ENCODE measurements at places on chromosomes 6 and 20. TPM values are rescaled to one million over a fixed set of nuclear protein-coding genes. Genes with fewer than 3 reads are reported as not detected.

DNA sequence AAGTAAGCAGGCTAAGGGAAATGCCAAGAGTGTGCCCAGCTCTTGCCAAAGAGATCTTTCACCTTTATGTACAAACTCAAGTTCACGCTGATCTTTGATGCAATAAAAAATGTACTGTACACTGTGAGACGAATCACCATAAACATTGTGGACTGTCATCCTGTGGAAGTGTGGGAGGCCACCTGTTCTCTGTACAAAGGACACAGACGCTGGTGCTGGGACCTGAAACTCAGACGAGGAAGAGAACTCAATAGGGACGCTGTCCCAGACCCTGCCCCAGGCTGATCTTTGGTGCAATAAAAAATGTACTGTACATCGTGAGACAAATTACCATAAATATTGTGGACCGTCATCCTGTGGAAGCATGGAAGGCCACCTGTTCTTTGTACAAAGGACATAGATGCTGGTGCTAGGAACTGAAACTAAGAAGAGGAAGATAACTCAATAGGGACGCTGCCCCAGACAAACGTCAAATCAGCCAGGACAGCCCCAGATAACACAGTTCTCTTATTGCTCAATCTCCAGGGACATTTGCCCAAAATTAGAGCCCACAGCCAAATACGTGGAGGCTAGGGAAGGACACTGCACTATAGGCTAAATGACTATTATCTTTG is 312.7 kb upstream of the SGK1 start:
- no peak overlapping the region for H3K27ac ChIP-seq
- DNase-seq = no peak
- H3K27me3 ChIP-seq = no peaks in the 10 kb centered on the region

SLC26A8 gene
- total RNA-seq = not detected

- H3K4me1 ChIP-seq = no peaks in the 10 kb centered on the region
These were observed 169.0 kb downstream of the TBC1D7 start for GRCh38 chr6:13159300-13159699.

CCN6 gene
- not detected for total RNA-seq

DNA sequence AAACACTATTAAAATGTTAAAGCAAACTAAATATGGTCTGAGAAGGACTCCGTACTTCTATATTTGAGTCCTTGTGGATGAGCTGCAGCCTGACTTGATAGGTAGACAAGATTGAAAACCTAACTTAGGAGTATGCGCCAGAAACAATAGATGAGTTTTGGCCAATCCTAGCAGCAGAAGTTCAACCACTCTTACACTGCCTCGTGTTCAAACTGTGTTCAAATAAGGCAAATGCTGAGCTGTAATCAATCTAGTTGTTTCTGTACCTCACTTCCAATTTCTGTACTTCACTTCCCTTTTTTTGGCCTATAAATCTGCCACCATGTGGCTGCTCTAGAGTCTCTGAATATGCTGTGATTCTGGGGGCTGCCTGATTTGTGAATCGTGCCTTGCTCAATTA is 13.2 kb upstream of the SERINC1 start:
- no peaks in the 10 kb centered on the region for H3K27me3 ChIP-seq
- H3K27ac ChIP-seq = no peak overlapping the region
- no peaks in the 10 kb centered on the region for H3K36me3 ChIP-seq
- H3K4me1 ChIP-seq = no peaks in the 10 kb centered on the region
- H3K4me3 ChIP-seq = no peak overlapping the region

- no peaks in the 10 kb centered on the region for H3K36me3 ChIP-seq
- no peaks in the 10 kb centered on the region for H3K4me1 ChIP-seq
- no peak for DNase-seq
- H3K27ac ChIP-seq = no peak overlapping the region
- H3K27me3 ChIP-seq = no peaks in the 10 kb centered on the region
These were observed 56.0 kb upstream of the NFATC2 start for GRCh38 chr20:51598556-51598955.

DNA sequence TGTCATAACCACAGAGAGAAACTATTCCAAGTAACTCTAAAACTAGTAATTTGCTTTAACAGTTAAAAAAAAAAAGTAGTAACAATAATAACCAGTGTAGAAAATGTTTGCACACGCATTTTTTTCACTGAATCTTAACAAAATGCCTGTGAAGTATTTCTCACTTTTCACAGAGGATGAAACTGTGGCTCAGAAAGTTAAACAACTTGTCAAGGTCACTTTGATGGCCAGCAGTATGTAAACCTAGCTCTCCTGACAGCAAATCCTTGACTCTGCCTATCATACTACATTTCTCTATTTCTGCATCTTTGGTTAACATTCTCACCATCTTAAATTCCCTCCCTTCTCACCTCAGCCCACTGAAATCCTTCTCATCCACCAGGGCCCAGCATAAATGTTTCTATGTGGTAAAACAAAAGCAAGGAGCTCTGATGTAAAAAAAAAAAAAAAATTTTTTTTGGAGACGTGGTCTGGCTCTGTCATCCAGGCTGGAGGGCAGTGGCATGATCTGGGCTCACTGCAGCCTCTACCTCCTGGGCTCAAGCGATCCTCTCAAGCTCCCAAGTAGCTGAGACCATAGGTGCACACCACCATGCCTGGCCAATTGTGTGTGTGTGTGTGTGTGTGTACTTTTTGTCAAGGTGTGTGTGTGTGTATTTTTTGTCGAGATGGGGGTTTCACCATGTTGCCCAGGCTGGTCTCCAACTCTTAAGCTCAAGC is 26.1 kb upstream of the ZC3H12D start:
- no peak overlapping the region for H3K4me3 ChIP-seq
- peaks cover 11% of the 10 kb centered on the region for H3K4me1 ChIP-seq

DNA sequence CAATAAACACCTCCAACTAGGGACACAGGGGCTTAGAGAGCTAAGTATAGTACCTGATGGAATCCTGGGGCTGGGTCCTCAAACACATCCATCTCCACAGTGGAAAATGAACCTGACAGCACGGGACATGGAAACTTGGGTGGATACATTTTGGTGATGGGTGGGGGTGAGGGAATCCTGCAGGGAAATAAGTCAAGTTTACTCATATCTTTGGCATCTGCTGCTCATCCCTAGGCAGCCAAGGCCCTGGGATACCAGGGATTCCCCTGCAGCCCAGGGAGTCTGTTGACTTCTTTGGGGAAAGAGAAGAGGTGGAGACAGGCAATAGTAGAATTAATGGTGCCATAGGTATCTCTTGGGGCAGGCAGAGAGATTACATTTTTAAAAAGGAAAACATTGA is 6.6 kb downstream of the APOBEC2 start:
- H3K36me3 ChIP-seq = peaks cover 44% of the 10 kb centered on the region
- DNase-seq = no peak
- no peak overlapping the region for H3K4me3 ChIP-seq
- H3K27ac ChIP-seq = no peak overlapping the region
- H3K4me1 ChIP-seq = no peaks in the 10 kb centered on the region

DNA sequence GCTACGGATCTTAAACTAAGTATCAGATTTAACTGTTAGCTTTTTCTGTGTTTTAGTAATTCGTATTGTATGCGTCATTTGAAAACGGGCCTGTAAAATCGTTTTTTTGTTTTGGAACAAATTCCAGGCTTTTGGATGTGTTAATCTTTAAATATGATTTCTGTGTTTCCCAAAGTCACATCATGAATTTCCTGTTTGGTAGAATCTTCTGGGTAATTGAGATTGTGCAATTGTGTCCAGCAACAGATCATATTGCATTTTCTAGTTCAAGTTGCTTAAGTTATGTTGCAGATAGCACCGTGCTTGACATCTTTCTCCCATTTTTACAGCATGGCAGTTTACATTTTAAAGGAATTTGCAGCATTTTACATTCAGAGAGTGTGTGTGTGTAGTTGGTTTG is 1.9 kb downstream of the MAPK14 start:
- peak overlapping the region; percentile 63 for H3K4me3 ChIP-seq
- no peak for DNase-seq
- H3K36me3 ChIP-seq = no peaks in the 10 kb centered on the region

DNA sequence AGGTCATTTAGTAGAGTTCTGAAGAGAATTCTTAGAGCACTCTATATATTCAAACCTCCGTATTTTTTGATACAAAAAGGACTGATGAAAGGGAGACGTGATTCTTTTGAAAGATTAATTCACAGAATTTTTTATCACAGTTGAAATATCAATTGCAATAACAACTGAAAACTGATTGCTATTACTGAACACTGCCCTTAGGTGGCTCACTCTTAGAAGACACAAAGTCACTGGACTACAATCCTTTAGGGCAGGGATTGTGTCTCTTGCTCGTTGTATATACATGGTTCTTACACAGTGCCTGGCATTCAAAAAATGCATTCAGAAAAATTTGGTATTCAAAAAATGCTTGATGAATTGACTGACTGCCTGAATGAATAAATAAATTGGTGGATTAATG is 17.1 kb upstream of the CALHM6 start:
- H3K27ac ChIP-seq = no peak overlapping the region
- no peaks in the 10 kb centered on the region for H3K36me3 ChIP-seq
- DNase-seq = no peak
- H3K4me1 ChIP-seq = peaks cover 4% of the 10 kb centered on the region

DNA sequence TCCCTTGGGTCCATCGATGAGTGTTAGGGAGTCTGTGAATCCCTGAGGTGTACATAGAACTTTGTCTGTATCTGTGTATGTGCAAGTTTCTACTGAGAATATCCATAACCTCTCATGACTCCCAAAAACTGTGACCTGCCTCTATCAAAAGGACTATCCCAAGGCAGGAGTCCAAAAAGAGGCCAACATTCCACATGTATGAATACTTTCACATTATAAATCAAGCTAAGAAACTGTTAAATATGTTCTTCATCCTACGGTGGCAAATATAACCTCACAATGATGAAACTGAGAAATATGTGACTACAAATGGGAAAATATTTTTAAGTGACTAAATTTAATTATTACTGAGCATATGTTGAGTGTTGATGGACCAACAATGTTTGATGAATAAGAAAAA is 16.1 kb upstream of the STX11 start:
- no peak for DNase-seq
- H3K27me3 ChIP-seq = no peaks in the 10 kb centered on the region
- H3K4me3 ChIP-seq = no peak overlapping the region
- no peaks in the 10 kb centered on the region for H3K4me1 ChIP-seq

DNA sequence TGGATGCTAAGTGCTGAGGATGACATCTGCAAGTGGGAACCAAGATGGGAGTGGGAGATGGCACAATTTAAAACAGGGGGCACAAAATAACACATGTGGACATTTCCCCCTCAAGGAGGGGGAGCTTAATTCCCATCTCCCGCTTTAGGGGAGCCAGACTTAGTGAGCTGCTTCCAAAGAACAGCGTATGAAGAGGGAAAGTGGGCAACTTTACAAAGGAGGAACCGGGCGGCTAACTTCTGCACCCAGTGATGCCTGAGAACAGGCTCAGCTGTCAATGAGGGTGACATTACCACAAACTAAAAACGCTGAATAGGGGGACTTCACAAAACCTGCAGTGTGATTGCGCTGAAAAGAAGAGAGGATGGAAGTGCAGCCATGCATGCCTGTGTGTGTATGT is 95.5 kb upstream of the NXT1 start:
- H3K27me3 ChIP-seq = no peaks in the 10 kb centered on the region
- H3K4me3 ChIP-seq = no peak overlapping the region
- H3K36me3 ChIP-seq = no peaks in the 10 kb centered on the region
- DNase-seq = no peak
- no peaks in the 10 kb centered on the region for H3K4me1 ChIP-seq

DNA sequence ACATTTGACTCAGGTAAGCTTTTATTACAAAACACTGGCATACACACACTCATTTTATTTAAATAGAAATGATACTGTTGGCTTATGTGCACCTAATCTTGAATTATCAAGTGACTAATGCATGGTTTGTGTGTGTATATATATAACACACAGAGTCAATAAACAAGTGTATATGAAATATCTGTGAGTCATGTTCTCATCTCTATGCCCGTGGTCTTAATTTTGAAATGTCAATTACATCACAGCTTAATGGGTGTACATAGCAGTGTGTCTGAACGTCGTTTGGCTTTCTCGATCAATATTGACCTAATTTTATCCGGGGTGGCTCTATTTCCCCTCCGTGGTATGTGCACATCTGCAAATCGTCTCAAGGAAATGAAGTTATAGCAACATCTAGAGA is 104.0 kb upstream of the ZFP64 start:
- no peaks in the 10 kb centered on the region for H3K4me1 ChIP-seq
- H3K36me3 ChIP-seq = no peaks in the 10 kb centered on the region
- H3K27ac ChIP-seq = no peak overlapping the region
- no peak for DNase-seq
- H3K27me3 ChIP-seq = no peaks in the 10 kb centered on the region

DNA sequence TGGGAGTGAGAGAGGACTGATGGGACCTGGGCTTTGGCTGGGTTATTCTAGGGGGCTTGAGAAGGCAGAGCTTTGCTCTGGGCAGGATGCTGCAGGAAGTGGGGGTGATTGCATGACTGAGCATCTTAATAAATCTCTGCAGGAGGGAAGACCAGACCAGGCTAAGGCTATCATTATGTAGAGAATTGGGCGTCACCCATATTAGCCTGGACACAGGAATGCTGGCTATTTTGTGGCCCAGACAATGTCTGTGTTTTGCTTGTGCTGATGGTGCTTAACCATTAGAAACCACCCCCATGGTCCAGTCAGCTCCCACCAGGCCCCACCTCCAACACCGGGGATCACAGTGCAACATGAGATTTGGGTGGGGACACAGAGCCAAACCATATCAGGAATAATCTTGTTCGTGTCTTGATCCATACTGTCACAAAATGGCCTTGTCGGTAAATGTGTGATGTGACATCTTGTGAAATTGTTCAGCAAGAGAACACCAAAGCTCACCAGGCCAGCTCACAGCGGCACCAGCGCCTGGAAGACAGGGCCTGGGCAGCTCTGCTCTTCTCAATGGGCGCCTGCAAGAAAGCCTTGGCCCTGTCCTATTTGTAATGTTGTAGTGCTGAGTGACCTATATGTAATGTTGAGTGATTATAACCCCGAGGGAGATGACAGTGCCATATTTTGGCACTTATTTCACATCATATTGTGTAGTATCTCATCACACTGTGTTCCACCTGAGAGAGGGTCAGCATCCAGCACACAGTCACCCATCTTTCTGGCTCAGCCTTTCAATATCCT is 211.8 kb downstream of the QKI start:
- DNase-seq = no peak
- H3K27ac ChIP-seq = no peak overlapping the region
- no peak overlapping the region for H3K4me3 ChIP-seq
- no peaks in the 10 kb centered on the region for H3K4me1 ChIP-seq
- no peaks in the 10 kb centered on the region for H3K27me3 ChIP-seq
- H3K36me3 ChIP-seq = no peaks in the 10 kb centered on the region
